ENCODE measurements at places on chromosomes 2 and 18.

DNA sequence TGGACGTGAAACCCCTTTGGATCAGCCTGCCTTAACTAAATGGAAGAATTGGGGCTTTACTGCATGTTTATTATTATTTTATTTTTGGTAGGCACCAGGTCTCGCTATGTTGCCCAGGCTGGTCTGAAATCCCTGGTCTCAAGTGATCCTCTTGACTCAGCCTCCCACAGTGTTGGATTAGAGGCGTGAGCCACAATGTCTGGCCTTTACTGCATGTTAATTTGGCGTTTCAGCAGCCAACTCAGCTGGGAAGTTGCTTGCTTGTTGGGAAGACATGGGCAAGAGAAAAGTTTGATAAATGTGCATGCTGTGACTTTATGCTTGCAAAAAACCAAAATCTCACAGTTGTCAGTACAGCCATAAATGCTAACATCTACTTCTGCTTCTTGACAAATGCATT, 105.1 kb downstream of the FMNL2 start:
- no peak for DNase-seq

DNA sequence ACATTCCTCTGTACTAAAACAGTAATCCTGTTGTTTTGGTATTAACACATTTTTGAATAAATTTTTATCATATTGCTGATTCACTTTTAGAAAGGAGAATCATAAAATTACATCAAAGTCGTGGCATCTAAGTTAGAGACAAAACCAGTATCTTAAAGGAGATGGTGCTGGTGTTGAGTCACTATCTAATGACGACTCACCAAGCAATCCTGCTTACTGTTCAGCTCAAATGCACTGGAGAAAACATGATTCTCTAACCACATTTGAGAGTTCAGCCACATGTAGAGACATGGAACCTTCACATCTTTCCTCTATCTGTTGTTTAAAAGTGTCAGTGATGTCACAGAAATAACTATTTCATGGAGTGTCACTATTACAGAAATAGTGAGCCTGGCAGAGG, 473.8 kb downstream of the TGIF1 start:
- no peak for DNase-seq

DNA sequence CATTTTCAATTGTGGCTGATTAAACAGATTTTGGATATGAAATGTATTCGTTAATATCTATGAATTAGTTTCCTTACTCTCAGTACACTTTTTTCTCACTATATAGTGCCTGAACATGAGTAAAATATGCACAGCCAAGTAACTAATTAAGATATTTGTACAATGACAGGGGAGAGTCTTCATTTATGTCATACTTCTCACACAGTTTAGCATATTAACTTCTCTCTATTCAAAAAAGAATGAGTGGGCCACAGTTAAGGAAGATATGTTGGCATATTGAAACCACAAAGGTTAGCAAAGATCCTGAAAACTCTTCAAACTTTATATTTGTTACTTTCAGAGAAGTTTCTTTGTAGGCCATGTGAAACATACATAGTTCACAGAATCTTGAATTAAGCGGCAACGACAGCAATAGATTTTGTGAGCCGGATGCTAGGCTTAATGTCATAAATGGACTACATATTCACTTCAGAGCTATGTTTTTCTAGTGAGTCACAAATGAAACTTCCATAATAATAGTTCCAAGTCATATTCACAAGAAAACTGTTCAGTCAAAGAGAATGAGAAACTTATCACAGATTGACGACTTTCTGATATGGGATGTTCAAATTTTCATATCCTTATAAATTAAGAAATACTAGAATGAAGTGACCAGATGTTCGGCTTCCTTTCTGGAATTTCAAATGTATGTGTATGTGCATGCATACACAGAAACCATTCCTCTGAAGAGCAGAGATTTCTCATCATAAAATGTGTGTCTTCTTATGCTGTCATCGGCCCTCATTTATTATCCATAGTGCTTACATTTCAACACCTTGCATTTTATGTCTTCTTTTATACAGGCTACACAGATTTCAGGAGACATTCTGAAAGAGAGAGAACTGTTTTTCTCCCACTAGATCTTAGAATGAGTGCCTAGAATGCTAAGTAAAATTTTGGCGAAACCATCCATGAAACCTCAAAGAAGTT, 584.0 kb downstream of the SATB2 start:
- DNase-seq, result no peak

- no peak for DNase-seq
Observed at GRCh38 chr2:80014637-80015036, 289.9 kb downstream of the LRRTM1 start.

DNA sequence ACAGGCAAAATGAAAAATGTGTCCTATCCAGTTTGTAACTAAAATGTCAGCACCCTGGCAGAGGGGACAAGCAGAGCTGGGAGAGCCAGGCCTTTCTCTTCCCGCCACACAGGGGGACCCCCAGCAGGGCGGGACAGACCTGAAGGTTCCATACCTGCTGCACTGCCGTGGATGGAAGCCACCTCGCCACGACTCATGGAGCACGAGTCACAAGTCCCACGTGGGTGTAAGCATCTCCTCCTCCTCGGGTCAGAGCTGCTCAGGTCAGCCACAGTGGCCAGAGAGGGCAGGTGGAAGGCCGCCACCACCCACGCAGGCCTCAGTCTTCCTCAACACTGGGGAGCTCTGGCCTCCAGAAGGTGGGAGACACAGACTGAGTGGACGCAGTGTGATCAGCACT, 21.0 kb downstream of the C1QL2 start:
- DNase-seq, result no peak

DNA sequence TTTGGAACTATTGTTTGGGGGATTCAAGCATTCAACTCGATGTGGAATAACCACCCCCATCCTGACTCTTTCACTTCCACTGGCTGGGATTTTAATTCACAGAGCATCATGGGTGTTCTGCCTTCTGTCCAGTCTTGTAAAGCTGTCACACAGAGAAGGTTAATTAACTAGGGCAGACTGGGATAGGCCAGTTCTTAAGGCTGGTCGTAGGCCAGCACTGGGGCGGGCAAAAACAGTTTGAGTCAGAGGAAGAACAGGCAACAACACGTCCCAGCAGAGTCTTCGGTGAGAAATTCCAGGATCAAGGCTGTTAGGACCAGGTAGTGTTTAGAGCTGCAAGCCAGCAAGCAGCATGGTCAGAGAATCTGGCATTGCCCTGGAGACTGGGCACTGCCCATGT, 4.0 kb upstream of the RNF152 start:
- no peak for DNase-seq

DNA sequence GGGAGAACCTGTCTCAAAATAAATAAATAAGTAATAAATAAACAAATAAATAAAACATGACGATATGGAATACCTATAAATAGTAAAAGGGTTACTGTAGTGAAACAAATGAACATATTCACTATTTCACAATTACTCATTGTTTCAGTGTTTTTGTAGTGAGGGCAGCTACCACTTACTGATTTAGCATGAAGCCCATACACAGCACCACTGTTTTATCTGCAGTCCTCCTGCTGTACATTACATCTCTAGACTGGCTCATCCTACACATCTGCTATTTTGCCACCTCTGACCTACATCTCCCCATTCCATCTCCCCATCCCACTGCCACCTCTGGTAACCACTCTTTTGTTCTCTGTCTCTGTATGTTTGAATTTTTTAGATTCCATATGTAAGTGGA, 332.7 kb upstream of the SMIM21 start:
- no peak for DNase-seq

DNA sequence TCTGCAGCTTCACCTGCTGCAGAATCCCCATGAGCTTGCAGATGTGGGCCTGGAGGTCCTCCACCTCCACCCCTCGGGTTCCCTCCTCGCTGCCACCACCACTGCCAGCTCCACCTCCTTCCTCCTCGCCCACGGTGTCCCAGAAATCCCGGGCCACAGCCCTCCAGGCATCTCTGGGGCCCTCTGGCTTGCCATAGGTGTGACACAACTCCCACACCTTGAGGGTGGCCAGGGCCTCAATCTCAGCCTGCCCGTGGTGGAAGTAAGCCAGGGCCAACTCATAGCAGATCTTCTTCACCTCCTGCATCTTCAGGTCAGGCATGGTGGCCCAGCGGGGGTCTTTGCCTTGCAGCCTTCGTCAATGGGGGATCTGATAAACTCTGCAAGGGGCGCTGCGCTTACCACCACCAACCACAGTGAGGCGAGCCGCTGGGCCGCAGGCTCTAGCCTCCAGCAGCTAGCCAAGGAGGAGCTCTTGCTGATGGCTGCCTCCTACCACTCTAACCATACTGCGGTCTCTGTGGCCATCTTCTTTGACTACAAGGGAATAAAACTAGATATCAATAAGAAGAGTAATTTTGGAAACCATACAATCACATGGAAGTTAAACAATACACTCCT, 36.1 kb upstream of the ANKRD62 start:
- no peak for DNase-seq

- peak; percentile 20 for DNase-seq
Observed at GRCh38 chr18:50880119-50880465, 1.2 kb downstream of the ME2 start.

DNA sequence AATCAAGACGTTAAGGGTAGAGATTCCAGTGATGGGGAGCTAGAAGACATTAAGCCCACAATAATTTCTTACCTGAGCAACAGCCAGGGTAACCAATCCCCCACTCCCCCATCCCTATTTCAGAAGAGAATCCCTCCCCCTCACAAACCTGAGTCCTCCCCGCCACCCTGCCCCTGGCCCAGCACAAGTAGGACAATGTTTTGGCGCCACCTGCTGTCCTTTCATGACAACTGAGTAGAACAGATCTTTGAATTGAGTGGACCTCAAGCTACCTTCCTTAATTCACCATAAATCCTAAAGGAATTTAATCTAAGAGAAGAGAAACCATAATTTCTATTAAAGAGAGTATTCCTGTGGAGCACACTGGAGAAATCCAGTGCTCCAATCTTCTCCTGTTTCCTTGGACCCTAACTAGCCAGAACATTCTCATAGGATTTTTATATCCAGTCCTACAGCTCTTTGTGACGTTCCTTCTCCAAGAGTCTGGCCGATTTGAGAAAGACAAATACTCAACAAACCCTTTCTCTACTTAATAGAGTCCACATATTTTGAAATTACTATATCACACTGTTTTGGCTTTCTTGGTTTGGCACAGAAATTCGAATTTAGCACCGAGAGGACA, 41.1 kb downstream of the NHEJ1 start:
- no peak for DNase-seq

GRCh38 chr18:62329691-62330454, 4.8 kb downstream of the TNFRSF11A start:
- DNase-seq, result no peak

DNA sequence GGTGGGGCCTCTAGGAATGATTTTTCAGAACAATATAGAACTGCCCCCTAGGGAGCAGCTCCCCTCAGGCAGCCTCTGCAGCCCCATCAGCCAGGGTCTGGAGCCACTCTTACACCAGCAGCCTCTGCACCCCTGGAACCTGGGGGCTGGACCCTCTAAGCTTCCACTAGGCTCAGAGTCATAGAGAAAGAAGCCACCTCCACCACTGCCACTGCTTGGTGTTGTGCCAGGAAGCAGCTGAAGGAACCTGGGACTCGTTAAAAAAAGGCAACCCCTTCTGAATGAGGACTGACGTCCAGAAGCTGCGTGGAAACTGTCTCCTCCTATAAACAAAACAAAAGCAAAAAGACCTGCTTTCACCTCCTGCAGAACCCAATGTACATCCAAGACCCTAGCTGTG, 98.1 kb upstream of the HS6ST1 start:
- no peak for DNase-seq
